ENCODE measurements at places on chromosomes 2 and 18.

DNA sequence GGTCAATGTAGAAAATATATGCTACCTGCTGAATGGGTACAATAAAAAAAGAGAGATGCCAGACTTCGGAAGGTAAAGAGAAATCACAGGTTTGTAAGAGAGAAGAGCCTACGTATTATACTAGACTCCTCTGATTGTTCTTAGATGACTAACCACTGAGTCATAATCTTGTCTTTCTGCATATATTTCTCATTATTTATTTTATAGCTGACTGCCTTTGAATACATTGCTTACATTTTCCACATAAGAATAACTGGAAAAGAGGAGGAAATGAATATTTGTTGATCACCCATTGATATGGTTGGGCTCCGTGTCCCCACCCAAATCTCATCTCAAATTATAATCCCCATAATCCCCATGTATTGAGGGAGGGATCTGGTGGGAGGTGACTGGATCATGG, 90.3 kb upstream of the RAB27B start:
- DNase-seq = no peak

DNA sequence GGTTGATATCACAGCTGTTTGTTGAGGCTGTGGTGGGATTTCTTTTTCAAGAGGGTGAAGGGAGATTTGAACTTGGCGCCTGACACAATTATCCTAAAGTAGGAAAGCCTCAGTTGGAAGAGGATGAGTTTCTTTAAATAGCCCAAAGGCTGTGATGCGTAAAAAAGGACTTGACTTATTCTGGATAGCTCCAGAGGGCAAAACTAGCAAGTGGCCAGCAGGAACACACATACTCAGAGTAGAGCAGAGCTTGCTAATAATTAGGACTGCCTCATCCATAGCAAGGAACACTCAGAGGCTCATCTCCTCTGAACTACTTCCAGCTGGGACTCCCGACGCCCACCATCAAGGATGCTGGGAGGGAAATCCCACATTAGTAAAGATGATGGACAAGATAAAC, 74.0 kb downstream of the AFF3 start:
- DNase-seq = no peak

GRCh38 chr2:29114586-29114945, 649 bp upstream of the CLIP4 start:
- peak; percentile 2 for DNase-seq

DNA sequence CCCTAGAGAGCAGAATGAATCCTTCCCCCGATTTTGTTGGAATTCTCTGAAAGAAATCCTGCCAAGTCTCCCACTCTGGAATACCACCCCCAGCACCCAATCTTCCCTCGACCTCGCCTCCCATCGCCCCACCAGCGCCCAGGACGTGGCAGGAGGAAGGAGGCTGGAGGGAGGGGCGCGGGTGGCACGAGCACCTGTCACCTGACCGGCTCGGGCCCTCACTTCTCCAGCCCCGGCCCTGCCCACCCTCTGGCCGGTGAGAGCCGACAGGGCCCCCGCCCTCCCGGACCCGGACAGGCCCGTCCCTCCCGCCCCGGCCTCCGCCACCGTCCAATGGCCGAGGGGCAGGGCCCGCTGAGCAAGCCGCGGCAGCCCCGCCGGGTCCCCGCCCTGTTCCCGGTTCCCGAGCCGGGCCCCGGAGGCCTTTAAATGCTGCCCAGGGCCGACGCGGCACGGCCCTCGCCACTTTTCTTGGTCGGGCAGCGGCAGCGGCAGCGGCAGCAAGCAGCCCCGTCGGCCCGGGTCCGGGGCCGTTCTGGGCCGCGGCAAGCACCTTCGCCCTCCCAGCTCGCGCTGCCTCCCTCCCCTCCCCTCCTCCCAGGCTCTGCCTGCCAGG, at the start of gene LGALSL:
Gene LGALSL (plus strand): TSS at position 393 of the 616 bp plus-strand sequence. CDS start 384 bp downstream, outside the sequence.
- no peak for DNase-seq

DNA sequence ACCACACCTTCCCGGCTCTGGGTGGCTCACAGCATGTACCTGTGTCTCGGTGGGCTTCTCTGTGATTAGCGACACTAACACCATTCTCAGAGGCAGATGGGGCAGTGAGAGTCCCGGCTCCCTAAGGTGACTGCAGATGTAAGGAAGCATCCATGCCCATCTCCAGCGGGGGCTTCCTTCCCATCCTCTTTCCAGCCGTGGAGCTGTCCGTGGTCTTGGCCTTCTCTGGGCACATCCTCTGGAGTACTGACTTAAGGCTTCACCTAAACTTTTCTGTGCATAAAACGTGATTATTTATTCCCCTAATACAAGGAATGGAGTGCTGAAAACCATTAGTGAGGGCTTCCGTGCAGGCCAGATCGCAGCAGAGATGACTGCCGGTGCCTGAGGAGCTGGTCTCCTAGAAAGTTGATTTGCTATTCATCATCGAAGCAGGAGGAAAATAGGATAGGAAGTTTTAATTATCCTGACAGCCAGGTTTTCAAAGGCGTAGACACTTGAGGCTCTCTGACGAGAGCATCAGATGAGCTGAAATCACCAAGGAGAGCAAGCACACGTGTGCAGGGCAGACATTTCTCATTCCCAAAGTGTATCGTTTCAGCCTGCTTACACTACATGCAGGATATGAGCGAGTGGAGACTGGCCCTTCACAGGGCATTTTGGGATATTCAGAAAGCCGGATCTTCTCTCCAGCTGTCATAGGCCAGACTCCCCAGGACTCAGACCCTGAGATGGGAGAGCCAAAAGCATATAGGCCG, 186.1 kb upstream of the SALL3 start:
- DNase-seq = no peak
